ENCODE measurements at places on chromosomes 3 and 15.

GRCh38 chr3:179113903-179114302 is 34.3 kb upstream of the PIK3CA start:
- DNase-seq, result no peak

DNA sequence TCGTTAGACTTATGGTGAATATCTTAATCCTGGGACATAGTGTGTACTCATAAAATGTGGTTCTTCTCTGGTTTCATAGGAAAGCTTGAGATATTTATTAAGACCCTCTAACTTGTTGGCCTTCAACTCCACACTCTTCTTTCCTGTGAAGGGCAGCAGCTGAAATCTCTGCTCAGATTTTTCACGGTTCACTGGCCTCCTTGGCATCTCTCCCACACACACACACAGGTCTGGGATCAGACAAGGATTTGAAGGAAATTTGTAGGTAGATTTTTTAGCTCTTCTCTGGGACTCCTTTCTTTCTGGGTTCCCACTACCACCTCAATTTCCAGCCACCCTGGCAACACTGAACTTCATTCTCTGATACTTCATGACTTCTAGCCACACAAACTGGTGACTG is 70.2 kb downstream of the MYRIP start:
- no peak for DNase-seq

DNA sequence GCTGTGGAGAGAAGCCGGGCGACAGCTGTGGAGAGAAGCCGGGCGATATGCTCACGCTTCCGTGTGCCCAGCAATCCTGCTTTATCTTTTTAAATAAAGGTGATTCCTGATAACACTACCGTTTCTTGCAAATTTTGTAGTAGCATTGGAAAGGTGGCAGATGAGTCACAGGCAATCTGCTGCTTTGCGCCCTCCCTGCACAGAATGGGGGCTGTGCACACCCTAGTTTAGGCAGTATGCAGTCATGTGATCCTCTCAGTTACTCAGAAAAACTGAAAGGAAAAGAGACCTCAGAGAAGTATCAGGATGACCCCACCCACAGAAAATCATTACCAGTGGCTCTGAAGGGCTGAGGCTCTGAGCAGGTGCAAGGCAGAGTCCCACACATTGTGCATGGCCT is 24.9 kb upstream of the TMCC1 start:
- no peak for DNase-seq

DNA sequence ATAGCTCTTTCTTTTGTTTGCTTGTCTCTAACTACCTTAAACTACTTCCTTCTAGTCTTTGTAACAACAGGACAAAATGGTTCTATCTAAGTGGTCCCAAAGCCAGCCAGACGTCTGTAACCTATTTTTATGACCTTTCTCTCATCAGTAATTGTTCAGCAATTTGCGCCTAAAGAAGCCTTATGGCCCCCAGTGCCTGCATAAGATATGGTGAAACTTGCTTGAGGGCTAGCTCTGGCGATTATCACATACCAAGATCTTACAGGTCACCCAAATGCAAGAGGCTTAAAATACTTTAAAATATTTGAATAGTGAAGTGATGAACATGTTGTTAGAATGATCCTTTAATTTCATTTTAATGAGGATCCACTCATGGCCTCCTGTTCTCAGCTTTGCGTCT is 369.4 kb downstream of the SOX2 start:
- DNase-seq, result no peak

GRCh38 chr3:122993124-122993978 is 34.2 kb downstream of the SEMA5B start:
- no peak for DNase-seq

GRCh38 chr3:186421946-186422345 is 59.9 kb upstream of the DGKG start:
- no peak for DNase-seq

- no peak for DNase-seq
These were observed 70.8 kb downstream of the DNAJC13 start for GRCh38 chr3:132488151-132488550.

DNA sequence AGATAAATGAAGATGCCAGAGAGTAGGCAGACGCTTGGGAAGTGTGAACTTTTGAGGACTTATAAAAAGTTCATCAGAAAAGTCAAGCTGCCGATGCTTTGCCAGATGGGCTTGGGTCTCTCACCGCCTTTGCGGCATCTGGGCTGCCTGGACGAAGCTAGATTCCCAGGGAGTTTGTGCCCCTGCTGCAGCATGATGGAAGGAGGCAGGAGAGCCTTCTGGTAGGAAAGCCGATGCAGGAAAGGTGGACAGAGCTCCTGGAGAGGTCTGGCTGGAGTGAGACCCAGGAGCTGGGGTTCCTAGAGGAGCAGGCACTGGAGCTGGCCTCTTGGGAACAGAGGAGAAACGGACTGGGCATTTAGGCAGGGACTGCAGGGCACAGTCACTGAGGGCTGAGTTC is 51.9 kb upstream of the ATP2B2 start:
- no peak for DNase-seq

- no peak for DNase-seq
These were observed 9.5 kb downstream of the SSUH2 start for GRCh38 chr3:8635125-8635524.

DNA sequence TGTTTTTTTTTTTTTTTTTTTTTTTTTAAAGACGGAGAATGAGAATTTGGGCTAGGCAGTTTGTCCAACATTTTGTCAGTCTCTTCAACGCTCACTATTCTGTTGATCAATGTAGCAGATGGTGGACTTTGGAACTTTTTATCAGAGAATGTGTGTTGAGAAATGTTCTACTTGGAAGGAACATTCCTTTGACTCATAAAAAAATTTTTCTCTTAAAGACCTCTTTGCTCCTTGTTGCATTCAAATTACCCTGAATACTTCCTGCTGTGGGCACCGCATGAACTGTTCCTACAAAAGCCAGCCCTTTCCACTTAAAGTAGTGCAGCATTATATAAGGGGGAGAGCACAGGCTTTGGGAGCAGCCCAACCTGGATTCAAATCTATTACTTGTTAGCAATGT is 182.9 kb downstream of the AKAP13 start:
- DNase-seq, result peak; percentile 89

GRCh38 chr3:45560281-45560971 is 34.1 kb upstream of the LIMD1 start:
- no peak for DNase-seq

DNA sequence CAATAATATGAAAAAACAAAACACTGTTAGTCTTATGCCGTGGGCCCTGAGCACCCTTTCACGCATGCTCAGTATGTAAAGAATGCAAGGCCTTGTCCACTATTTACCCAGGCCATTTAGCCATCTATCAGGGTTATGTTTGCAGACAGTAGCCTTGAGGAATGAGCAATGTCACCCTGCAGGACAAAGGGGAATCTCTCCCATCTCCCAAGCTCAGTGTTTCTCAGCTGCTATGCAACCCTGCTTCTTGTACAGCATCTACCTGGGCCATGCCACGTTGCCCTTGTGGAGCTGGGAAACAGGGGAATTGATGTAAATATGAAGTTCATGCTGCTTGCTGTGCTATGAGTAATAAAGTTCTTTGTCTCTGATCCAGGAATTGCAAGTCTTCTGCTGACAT is 51.5 kb upstream of the SLCO2A1 start:
- no peak for DNase-seq

DNA sequence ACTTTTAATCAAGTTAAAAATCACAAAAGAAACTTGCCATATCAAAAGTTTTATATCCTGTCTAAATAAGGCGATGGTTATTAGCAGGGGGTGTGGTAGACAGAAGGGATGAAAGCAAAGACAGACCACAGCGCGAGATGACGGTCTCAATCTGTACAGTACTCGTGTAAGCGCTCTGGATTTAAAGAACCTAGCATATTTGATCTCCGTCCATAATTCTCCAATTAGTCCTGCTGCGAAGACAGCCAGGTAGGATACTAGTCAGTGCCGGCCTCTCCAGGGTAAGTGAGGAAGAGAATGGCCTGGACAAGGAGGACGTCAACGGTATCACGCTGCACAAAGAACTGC is 701 bp downstream of the SGO1 start:
- DNase-seq, result no peak
